ENCODE measurements at places on chromosomes 2 and 18. TPM values are rescaled to one million over a fixed set of nuclear protein-coding genes. Genes with fewer than 3 reads are reported as not detected.

Gene ABCB11
- under 0.01 TPM for total RNA-seq

Gene CCDC74B
- total RNA-seq: 2.7 TPM

Gene SLC11A1
- total RNA-seq: 53.4 TPM

Gene TMEM127
- 35.2 TPM for total RNA-seq

Measured in breast epithelium (tissue), 4 donors.